MG63 (cell line): ENCODE measurements at places on chromosomes 4 and X. TPM values are rescaled to one million over a fixed set of nuclear protein-coding genes. Genes with fewer than 3 reads are reported as not detected.
A peak's percentile ranks its signal among the peaks of the same experiment; 100 is the strongest.

GRCh38 chrX:110667706-110668105 lies 127.9 kb downstream of the CHRDL1 start:
- no peak for DNase-seq

Gene CENPVL1
- not detected in 2 replicates for total RNA-seq

DNA sequence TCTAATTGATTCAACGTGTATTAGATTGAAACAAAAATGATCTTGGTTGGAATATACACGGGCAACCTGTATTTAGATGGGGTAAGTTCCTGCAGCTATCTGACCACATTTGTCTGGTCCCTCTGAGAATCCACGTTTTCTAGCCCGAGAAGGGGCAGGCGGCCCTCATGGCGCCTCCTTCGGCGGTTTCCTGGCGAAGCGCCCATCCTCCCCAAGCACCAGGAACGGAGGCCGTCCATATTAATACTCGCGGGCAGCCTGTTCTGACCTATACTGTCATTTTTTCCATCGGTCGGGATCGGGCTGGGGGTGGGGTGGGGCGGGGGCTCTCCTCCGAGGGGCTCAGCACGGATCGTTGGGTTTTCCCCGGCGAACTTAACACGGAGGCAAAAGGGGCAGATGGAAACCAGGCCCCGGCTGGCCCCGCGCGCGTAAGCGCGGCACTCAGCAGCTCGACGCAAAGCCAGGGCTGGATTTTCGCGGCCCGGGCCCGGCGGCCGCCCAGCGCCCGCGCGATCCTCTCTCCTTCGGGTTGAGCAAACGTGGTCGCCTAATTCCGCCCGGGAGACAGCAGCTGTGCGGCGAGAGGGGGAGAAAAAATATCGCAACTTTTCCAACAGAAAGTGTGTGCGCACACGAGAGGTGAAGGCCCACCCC lies 77.2 kb upstream of the BCOR start:
- DNase-seq = peak; percentile 24

Gene MCF2
- not detected in 2 replicates for total RNA-seq

GRCh38 chrX:149504226-149504914 lies 736 bp downstream of the IDS start:
- DNase-seq = peak; percentile 9

Gene SLC9B1
- 1.5 and 2.3 TPM in 2 replicates for total RNA-seq
